ENCODE measurements at places on chromosomes 7 and 10.

DNA sequence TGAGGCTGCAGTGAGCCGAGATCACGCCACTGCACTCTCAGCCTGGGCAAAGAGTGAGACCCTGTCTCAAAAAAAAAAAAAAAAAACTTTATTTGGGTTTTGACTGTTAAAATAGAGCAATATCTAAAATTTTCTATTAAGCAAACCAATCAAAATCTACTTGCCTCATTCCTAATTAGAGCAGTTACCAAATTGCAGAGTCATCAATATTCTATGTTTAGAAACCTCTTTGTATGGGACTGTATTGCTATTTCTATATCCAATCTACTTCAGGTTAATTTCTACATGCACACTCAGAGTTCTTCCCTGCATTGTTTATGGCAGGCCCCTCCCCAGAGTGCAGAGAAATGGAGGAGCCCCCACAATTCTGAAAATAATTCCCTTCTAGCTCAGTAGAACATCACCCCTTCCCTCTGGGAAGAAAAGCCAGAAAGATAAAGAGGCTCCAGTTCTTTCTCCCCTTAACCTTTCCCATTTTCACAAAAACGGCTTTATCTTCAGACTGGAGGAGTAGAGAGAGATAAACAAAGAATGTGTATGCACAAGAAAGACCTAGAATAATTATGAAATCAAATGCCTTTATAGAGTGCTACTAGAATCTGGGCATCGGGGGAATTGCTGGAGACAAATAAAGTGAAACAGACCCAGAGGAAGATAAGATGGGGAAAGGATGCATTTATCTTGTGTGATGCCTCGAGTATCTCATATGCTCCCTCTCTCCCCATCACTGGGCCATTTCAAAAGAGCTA is 17.9 kb downstream of the SCRN1 start:
- DNase-seq, result no peak

DNA sequence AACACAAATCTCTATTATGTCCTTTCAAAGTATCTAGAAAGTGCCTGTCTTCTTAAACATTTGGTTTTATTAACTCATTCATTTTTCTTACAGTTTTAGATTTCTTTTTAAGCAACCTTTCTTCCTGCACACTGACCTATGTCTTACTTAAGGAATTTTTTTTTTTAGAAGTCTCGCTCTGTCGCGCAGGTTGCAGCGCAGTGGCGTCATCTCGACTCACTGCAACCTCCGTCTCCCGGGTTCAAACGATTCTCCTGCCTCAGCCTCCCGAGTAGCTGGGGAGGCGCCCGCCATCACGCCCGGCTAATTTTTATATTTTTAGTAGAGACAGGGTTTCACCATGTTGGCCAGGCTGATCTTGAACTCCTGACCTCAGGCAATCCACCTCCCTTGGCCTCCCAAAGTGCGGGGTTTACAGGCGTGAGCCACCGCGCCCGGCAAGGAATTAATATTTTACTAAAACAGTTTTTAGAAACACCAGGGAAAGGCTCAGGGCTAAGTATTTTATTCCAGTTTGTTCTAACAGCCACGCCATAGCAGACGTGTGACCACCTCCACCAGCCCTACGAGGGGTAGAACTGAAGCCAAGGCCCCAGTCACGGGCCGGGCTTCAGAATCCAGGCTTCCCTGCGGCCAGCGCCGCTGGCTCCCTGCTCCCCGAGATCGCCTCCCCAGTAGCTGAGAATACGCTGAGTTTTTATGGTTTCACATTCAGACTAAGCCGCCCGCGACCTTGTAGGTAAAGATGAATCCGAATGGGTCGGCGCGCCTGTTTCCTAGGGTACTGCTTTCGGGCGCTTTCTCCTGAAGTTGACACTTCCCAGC is 941 bp upstream of the LUC7L2 start:
- DNase-seq, result peak; percentile 49

DNA sequence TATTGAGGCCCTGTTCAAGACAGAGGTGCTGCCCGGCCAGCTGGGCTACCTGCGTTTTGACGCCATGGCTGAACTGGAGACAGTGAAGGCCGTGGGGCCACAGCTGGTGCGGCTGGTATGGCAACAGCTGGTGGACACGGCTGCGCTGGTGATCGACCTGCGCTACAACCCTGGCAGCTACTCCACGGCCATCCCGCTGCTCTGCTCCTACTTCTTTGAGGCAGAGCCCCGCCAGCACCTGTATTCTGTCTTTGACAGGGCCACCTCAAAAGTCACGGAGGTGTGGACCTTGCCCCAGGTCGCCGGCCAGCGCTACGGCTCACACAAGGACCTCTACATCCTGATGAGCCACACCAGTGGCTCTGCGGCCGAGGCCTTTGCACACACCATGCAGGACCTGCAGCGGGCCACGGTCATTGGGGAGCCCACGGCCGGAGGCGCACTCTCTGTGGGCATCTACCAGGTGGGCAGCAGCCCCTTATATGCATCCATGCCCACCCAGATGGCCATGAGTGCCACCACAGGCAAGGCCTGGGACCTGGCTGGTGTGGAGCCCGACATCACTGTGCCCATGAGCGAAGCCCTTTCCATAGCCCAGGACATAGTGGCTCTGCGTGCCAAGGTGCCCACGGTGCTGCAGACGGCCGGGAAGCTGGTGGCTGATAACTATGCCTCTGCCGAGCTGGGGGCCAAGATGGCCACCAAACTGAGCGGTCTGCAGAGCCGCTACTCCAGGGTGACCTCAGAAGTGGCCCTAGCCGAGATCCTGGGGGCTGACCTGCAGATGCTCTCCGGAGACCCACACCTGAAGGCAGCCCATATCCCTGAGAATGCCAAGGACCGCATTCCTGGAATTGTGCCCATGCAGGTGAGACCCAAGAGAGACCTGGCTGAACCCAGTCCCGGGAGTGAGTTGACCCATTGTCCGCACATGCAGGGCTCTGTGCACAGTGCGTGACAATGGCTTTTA is 2.8 kb downstream of the RBP3 start:
- no peak for DNase-seq

DNA sequence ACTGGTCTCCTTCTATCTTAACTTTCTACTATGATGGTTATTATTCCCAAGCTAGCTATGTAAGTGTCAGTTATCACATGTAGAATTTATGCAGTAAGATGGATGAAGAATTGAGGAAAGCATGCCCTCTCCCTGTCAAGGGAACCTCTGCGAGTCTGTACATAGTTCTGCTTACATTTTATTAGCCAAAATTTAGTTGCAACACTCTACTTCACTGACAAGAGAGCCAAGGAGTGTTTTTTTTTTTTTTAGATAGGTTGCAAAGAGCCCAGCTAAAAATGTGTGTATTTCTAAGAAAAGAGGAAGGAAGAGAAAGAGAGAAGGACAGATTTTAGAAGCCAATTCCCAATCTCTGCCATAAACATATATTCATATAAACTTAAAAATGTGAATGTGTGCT is 357.7 kb upstream of the LRRN3 start:
- no peak for DNase-seq

- no peak for DNase-seq
Observed at GRCh38 chr10:26389533-26389932, 48.6 kb upstream of the APBB1IP start.

DNA sequence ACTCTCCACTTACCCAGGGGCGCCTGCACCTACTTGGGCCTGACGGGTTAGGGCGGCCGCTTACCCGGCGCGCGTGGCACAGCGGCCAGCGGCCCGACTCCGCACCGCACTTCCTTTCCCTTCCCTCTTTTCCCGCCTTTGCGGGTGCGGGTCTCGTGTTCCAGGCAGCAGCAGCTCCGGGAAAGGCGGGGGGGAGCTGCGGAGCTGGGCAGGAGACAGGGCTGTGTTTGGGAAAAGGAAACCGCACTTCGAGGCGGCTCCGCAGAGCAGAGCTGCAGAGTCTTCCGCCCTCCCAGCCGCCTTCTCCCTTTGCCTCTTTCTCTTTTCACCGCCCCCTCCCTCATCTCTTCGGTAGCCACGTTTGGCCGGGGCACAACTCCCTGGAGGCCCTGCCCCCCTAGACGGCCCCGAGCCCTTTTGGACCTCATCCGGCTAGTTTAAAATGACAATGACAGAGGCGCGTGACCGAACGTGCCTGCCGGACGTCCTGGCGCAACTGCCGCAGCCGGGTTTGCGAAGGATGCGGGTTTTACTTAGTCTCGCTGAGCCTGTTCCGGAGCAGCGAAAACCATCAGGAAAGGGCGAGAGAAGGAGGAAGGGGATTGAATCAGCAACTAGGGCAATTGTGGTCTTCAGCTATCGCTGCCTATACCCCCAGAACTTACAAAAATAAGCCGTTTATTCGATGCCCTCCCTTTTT is 7.9 kb upstream of the PAX2 start:
- DNase-seq, result no peak

DNA sequence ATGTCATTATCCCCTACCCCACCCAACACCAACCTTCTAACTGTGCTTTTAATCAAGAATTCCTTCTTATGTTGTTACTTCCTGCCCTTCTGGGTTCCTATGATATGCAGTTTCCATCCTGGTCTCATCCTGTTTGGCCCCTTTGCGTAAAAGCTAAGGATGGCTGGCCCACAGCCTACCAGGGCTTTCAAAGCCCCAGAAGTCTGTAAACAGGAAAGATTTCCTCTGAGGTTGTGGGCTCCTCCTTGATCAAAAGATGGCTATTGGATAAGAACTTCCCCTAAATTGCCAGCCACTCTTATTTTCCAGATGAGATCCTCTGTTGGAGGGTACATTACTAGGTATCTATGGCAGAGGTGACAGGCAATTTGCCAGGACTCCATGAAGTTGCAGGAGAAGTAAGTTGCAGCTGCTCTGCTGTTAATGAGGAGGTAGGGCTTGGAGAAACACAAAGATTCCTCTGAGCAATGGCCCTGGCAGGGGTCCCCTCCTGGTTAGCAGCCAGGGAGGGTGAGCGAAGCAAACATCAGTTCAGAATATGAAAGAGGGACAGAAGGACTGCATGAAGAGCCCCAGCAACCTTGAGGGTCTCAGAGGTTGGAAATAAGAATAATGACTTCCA is 32.1 kb downstream of the NRP1 start:
- no peak for DNase-seq

GRCh38 chr7:152967958-152968357 is 208.4 kb downstream of the ACTR3B start:
- no peak for DNase-seq

DNA sequence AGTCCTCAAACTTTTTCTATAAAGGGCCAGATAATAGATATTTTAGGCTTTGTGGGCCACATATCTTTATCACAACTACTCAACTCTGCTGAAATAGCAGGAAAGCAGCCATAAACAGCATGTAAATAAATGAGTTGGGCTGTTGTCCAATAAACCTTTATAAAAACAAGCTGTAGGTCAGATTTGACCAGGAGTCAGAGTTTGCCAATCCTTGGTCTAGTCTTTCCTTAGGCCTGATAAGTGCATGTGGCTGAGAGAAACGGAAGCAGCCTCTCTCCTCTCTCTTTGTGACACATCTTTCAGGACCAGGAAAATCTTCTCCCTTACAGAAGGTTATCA is 724.5 kb downstream of the GRID1 start:
- no peak for DNase-seq

GRCh38 chr10:80611481-80612185 is 73.9 kb downstream of the SH2D4B start:
- DNase-seq, result no peak

DNA sequence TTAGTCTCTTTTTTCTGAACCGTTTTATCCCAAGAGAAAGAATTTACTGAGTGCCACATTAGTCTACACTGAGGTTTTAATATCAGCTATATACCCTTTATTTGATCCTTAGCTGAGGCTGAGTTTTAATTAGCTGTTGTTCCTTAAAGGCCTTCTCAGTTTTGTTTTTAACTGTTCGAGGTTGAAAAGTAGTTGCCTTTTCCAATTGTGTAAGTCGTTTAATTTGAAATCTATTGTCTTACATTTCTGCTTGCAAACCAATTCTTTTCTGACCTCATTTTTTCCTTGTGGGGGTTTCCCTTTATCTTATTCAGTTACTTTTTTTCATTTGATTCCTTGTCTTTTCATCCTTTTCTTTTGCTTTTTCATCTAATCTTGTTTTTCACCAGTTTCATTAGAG is 30.8 kb downstream of the UMAD1 start:
- no peak for DNase-seq

GRCh38 chr7:110841840-110842545 is 248.9 kb upstream of the LRRN3 start:
- no peak for DNase-seq

GRCh38 chr7:116499168-116500077 is at the start of gene CAV2:
CAV2 (plus strand) TSS chr7:116499738; CDS start chr7:116499782, 44 bp downstream.
- DNase-seq, result peak; percentile 10

DNA sequence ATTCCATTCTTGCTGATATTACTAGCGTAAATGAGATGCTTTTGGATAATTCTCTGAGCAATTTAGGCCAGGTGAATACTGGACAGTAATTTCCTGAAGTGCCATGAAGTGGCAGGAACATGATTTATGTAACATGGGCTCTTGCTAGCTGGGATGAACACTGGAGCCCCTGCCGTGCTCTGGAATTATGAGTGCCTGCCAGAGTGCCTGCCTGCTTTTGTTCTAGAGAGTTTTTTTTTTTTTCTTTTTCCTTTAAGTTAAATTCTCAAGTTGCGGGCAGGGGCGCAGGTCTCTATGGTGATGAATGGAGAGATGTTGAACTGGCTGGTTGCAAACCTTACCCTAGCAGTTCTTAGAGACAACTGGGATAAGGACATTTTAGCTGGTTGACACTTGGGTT is 165.9 kb downstream of the AUTS2 start:
- no peak for DNase-seq

DNA sequence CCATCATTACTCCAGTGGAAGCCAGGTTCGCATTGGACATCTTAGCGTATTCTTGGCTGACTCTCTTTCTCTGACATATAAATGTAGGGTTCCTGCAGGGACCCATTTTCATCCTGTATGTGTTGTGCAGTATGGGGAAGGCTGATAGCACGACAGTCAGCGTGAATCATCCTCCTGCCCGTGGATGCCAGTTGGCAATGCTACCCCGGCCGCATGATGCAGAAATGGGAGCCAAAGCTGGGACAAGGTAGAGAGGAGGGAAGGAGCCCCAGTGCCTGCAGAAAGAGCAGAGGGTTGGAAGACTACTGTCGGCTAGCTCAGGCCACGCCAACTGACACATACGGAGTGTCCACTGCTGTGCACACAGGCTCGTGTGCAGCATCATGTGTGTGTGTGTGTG is 251.6 kb downstream of the SKAP2 start:
- no peak for DNase-seq

DNA sequence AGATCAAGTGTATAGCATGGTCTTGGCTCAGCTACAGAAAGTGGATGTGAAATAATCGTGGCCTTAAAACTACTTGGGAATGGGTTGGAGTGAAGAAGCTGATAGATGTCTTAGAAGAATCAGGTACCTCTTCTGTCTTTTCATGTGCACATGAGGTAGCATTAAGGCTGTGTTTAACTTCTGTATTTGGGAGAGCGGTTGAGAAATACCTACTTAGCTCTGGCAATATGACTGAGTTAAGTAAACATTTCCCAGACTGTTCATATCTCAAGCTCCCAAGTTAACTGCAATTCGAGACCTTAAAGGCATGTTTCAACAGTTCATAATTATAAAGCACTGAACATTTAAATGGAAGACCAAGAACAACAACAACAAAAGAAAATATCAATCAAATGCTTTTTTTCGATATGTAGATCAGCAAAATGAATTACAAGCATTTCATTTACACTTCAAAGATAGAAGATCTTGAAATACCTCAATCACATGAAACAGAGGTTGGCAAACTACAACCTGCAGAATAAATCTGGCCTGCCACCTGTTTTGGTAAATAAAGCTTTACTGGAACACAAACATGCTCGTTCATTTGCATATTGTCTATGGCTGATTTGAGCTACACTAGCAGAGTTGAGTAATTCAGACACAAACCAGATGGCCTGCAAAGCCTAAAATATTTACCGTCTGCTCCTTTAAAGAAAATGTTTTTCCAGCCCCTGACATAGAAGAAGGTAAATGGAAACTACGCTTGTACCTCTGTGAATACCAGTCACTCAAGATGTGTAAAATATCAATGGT is 337.1 kb upstream of the GLI3 start:
- DNase-seq, result no peak

- DNase-seq, result no peak
Observed at GRCh38 chr10:86840498-86840897, 84.1 kb downstream of the BMPR1A start.

All from activated naive CD4-positive, alpha-beta T cell treated with anti-CD3 and anti-CD28 coated beads, Interleukin-2, amount 50 U/mL, for 16 hours (primary cell).